Thoracic aorta (tissue), 2 donors: ENCODE measurements at places on chromosomes 2 and 18. TPM values are rescaled to one million over a fixed set of nuclear protein-coding genes. Genes with fewer than 3 reads are reported as not detected.

CRYGD gene
- total RNA-seq = not detected

IKZF2 gene
- 16.2 TPM for total RNA-seq

FIGN gene
- total RNA-seq = 21.2 TPM

C2orf80 gene
- total RNA-seq = not detected

LCT gene
- not detected for total RNA-seq

GRCh38 chr2:218882461-218882816 is 1.8 kb downstream of the WNT10A start:
- DNase-seq = no peak

GRCh38 chr2:172993931-172994717 is 81.5 kb upstream of the MAP3K20 start:
- no peak for DNase-seq

DNA sequence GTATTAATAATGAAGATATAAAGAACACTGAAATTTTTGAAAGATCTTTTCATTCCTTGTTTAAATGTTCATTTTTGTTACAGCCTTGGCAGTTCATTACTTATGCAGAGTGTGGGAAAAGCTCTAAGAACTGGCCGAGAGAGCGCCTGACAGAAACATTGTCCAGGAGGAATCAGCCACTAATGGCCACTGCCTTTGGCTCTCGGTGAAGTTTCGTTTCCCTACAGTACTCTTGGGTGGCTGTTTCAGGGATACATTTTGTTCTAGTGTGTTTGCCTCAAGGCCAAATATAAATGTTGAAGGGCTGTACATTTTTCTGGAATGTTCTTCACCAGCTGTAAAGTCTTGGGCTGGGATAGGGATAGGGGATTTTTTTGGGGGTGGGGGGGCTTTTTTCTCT is 10.7 kb downstream of the SPTBN1 start:
- DNase-seq = no peak

DNA sequence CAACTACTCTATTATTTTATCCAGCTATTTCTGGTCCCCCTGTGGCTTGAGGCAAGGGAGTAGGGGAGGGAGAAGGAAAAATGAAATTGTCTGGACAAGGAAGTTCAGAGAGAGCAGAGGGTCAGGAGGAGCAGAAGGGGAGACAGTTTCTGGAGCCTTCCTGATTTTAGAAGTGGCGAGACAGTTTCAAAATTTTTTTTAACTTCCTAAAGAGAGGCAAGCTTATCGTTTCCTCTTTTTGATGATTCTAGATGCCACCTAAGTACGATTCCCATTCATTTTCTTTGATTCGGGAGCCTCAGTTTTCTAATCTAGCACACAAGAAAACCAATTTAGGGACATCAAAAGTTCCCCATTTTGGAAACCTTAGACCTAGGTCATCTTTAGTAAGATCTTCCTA is 96.9 kb upstream of the B3GNT2 start:
- DNase-seq = no peak

DNA sequence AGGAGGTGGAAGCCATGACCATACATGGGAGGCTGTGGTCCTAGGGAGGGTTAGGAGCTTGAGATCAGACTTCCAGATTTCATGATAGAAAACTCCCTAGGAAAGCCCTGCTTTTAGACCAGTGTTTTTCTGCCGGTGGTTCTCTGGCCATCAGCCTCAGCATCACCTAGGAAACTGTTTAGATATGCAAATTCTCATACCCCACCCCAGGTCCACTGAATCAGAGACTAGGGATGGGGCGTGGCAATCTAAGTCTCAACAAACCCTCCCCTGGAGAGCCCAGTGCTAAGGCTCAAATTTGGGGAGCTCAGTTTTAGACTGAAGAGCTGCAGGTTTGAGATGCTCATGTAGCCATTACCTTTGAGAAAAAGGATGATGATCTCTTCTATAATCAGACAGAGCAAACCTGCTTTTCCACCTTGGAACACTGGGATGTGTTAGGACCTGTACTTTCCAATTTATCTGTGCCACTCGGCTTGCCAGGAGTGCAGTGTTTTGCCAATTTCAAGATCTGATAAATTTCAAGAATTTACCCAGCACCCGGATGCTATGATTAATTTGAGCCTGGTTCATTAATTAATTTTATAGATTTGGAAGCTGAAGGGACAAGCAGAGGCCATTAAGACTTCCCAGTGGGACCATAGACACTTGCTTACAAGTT is 31.5 kb upstream of the LYPD6B start:
- no peak for DNase-seq

DNA sequence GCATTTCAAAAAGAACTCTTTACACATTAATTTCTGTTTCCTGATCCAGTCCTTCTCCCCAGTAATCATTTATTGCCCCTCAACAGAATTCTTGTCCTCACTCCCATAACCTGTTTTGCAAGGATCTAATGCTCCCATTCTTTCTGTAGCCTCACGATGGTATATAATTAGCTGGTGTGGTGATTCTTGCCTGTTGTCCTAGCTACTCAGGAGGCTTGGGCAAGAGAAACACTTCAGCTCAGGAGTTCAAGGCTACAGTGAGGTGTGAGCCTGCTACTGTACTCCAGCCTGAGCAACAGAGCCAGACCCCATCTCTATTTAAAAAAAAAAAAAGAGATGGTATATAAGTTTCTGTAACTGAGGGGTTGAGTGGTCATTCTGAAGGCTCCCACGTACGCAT is 7.7 kb upstream of the TRAPPC8 start:
- no peak for DNase-seq
